ENCODE measurements at places on chromosomes 12 and 14.

DNA sequence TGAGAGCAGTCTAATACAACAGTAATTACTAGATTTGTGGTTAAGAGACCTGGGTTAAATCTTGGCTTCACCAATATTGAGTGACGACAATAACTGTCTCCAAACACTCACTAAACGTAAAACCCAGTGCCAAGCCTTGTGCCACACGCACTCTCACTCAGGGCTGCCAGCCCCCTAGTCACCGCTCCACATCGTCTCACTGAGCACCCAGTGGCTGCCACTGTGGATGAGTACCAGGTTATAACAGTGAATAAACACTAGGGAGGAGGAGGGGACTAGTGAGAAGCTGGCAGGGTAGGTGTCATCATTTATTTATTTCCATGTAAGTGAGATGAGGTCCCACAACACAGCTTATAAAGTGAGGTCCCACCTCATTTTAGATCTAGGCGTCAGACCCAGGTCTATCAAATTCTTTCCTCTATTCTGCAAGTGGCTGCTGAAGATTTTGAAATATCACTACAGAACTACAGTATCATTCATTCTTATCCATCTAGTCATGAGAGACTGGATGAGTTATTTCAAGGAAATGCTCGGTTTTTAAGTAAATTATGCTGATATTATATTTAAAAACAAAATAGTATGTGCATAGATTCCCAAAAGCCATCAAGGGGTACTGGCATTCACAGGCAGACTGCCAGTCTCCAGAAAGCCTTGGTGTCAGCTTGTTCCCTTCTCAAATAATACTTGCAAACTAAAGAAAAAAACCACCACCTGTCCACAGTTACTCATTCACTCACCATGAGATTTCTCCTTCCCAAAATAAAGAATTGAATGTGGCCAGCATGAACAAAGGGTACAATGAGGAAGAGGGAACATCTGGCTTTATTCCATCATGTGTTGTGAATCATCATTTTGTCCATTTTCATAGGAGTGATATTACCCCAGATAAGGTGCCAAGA, 84.0 kb downstream of the PTPN21 start:
- DNase-seq: no peak

- no peak for DNase-seq
Observed at GRCh38 chr14:94028450-94028826, 2.3 kb downstream of the OTUB2 start.

DNA sequence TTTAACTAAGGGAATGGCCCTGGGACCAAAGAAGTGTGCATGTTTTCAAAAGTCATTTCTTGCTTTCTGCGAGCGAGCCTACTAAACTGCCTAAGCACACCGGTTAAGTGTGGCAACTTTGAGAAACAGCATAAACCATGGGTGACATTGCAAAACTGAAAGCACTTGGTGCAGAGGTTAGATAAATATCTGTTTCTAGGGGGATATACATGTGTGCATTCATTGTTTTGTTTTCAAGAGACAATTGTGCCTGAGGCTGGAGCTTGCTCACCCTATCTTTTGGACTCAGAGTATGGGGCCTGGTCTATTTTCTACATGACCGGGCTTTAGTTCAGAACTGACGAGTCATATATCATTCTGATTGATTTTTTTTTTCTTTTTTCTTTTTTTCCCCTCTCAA, 923.4 kb downstream of the NRXN3 start:
- DNase-seq: no peak

GRCh38 chr14:100712490-100712889, 14.2 kb upstream of the DLK1 start:
- DNase-seq: no peak

DNA sequence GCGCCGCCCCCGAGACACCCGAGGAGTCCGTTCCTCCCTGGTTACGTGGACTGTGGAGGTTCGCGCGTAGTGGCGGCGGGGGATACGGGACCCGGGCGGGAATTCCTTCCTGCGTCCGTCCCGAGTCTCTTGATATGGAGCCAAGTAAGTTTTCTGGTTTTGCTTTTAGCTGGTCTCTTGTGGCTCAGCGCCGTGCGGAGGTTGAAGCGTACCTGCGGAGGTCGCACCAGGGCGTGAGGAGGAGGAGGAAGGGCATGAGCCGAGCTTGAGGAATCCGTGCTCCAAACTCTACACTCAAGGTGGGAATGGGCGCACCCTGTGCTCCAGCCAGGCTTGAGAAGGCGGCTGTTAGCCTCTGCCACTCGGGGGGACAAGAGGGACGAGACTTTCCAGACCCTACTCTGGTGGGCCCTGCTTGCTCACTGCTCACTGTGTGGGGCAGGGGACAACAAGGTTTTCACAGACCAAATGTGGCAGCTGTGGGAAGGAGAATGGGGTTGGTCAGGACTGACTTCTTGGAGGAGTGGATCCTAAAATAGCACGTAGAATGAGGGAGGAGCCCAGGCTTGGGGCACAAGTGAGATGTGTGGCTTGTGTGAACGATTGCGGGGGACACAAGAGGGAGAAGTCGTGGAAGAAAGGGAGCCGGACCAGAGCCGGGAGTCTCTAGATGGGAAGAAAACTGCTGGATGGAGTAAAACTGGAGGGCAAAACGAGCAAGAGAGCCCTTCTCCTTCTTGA, 577 bp downstream of the ATG101 start:
- DNase-seq: no peak

GRCh38 chr12:55818140-55818728, 393 bp downstream of the ORMDL2 start:
- DNase-seq: no peak

DNA sequence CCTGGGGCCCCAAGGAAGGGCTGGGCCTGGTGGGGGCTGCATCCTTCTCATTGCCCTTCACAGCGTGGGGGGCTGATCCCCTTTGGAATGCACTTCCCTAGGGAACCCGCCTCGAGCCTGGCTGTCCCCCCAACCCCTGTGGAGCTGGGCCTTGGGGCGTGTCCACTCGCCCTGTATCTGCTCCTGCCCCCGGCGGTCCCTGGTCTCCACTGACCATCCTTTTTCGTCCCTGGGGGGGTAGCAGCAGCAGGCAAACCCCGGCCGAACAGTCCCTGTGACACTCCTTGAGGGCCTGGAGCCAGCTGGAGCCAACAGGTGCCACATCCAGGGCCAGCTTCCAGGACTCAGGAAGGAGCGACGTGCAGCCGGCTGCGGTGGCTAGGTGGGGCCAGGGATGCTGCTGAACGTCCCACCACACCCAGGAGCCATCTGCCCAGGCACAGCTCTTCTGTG, 9.4 kb upstream of the GPR132 start:
- no peak for DNase-seq

GRCh38 chr14:58699681-58700205, 62.0 kb downstream of the DACT1 start:
- no peak for DNase-seq

DNA sequence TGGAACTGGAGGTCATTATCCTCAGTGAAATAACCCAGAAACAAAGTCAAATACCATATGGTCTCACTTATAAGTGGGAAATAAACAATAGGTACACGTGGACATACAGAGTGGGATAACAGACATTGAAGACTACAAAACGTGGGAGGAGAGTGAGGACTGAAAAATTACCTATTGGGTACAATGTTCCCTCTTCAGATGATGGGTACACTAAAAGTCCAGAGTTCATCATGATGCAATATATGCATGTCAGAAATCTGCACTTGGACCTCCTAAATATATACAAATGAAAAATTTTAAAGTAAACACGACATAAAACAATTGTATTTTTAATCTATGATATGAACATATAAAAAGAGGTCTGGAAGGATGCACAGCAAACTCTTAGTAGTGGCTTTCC, 71.2 kb downstream of the SLC38A4 start:
- no peak for DNase-seq

DNA sequence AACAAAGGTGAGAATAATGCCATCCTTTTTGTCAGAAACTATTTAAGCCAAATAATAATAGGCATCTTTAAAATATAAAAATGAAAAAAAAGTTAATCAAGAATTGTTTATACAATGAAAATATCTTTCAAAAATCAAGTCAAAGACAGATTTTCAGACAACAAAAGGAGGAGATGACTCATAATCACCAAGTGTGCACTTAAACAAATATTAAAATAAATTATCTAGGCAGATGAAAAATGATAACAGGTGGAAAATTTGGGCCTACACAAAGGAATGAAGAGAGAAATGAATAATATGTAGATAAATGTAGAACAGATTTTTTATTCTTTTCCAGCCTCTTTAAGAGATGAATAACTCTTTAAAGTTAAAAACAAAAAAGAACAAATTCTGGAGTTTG, 250.0 kb upstream of the PLEKHG7 start:
- DNase-seq: no peak

DNA sequence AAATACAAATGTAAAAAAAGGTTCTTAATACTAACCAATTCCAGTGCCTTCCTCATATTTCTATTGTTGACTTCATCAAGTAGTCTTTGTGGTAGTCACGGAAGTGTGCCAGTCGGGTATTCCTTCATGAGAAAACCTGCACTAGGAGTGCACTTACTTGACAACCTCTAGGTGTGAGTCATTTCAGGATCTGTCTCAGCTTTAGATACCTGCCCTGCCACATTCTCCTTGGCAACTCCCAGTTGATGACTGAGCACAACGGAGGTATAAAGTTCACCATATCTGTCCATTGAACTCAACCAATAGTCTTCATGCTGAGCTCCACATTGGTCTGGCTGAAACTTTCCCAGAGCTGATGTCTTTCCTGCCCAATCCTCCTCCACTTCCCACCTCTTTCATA, 215.7 kb downstream of the SYT10 start:
- DNase-seq: no peak

DNA sequence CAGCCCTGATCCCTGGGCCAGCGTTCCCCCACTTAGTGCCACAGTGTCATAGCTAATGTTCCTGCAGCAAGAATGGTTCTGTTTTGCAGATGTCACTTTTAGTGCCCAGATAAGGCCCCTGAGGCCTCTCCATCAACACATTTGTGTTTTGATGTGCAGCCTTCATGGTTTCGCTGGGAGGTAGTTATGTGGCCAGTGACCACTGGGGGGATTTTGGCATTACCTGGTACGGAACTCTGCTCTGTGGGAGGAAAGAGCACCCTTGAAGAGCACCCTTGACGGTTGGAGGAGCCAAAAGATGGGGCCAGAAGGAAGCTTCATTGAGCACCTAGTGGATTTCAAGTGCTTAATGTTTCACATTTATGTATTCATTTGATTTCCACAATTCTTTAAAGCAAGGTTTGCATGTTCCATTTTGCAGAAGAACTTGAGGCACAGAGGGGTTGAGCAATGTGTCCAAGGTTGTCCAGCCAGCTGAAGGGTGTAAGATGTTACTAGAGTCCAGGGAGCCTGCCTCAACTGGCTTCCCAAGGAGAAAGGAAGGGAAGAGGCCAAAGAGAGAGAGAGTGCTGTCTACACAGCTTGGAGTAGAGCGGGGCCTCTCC, 13.0 kb downstream of the SERPINA11 start:
- DNase-seq: no peak

DNA sequence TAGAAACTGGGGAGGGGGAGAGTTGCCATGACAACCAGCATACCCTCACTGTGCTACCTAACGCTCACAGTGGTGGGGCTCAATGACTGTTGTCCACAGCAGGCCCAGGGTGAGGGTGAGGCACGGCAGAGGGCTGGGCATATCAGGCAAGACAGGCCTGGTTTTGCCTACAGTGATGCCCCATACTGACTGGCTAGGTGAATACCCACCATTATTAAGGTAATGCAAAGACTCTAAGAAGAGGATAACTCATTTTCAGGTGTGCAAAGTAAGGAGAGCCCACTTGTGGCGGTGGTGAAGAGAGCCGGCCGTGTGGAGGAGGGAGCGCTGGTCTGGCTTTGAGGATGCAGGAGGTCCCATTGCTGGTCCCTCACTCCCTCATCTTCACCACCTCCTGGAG, 422.3 kb downstream of the FUT8 start:
- no peak for DNase-seq

DNA sequence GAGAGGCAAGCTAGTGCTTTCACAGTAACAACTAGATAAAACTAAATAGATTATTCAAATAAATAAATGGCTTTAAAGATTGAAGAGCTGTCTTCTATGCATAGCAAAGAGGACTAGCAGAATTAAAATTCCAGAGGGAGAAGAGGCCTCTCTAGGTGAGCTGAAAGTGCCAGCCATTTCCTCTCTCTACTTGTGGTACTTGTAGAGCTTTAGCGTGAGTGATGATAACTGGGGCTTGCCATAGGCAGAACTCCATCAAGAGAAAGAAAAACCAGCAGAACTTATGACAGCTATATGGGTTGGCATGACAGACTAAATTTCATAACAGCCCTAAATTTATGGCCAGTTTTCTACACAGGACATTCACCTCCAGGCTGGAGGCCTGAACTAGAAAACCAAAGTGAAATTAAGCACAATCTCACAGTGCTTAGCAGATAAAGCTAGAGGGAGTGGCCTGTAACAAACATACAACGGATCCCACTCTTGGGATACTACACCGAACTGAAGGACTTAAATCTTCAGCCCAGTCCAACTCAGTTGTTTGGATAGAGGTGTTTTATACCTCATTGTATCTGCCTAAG, 11.0 kb downstream of the SPTLC2 start:
- no peak for DNase-seq

DNA sequence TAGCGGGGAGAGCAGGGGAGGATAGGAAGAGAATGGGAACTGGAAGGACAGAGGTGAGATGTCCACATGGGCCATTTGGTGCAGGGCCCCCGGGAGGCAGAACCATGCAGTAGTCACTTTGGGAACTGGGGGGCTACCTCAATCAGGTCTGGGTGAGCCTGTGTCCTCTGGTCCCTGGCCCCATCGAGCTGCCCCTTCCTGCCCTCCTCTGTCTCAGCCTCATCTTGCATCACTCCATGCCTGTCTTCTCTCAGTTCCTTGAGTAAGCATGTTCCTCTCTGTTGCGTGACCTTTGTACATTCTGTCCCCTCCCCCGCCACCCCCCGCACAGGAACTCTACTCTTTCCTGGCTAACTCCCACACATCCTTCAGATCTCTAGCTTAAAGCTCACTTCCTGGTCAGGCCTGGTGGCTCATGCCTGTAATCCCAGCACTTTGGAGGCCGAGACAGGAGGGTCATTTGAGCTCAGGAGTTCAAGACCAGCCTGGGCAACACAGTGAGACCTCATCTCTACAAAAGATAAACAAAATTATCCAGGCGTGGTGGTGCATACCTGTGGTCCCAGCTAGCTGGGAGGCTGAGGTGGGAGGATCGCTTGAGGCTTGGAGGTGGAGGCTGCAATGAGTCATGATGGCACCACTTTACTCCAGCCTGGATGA, 23.2 kb downstream of the FOS start:
- no peak for DNase-seq

DNA sequence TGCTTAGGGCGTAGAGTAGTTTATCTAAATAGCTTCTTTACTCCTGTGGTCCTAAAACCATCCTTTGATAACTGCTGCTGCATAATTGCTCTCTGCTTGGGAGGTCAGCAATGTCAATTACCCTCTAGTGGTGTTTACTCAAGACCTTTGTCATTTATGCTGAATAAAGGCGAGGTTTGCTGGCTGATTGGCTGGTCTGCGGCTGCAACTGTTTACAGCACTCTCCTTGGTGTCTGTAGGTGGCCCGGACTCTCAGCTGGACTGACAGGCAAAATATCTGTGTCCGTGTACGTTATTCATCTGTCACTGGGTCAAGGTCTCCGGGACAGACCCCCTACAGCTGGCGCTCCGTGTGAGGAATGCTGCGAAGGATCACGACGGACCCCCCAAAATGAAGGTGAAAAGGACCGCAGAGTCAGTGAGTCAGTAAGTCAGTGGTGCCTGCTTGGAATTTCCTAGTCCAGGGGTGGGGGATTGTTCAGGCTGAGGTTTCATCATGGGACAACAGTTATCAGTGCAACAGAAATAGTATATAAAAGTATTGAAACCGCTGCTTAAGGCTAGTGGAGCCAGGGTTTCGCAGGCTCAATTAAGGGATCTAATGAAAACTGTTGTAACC, 253.3 kb upstream of the DIO2 start:
- DNase-seq: no peak

Data from globus pallidus (tissue), 1 donor.